Smooth muscle cell of trachea (primary cell): ENCODE measurements at places on chromosomes 6 and 20. TPM values are rescaled to one million over a fixed set of nuclear protein-coding genes. Genes with fewer than 3 reads are reported as not detected.

ARFGAP1 gene
- 86.0 and 103 TPM in 2 replicates for total RNA-seq

CCN5 gene
- total RNA-seq = 7.4 and 25.3 TPM in 2 replicates

SAPCD1 gene
- total RNA-seq = 1.3 and 1.9 TPM in 2 replicates

IP6K3 gene
- total RNA-seq = 0.50 TPM in 1 of 2 replicates, not detected in the other

SIRPG gene
- total RNA-seq = not detected in 2 replicates

IL20RA gene
- total RNA-seq = 0.33 and 0.58 TPM in 2 replicates

SUN5 gene
- total RNA-seq = not detected in 2 replicates

CDSN gene
- total RNA-seq = not detected in 2 replicates

PDE10A gene
- total RNA-seq = 1.5 and 2.5 TPM in 2 replicates

FUT9 gene
- not detected in 2 replicates for total RNA-seq

ELOVL5 gene
- total RNA-seq = 72.3 and 89.2 TPM in 2 replicates

DZANK1 gene
- total RNA-seq = 0.83 and 1.3 TPM in 2 replicates

AGER gene
- 0.44 and 0.50 TPM in 2 replicates for total RNA-seq

PMEPA1 gene
- 0.29 and 0.33 TPM in 2 replicates for total RNA-seq

CLPSL2 gene
- not detected in 2 replicates for total RNA-seq

ANKEF1 gene
- 2.9 and 5.0 TPM in 2 replicates for total RNA-seq

TBXT gene
- total RNA-seq = not detected in 2 replicates

NOL7 gene
- 36.2 and 78.0 TPM in 2 replicates for total RNA-seq

ISM1 gene
- under 0.01 TPM in 1 of 2 replicates, not detected in the other for total RNA-seq

MLN gene
- total RNA-seq = not detected in 2 replicates

MPIG6B gene
- not detected in 2 replicates for total RNA-seq

OR2J3 gene
- total RNA-seq = not detected in 2 replicates

ENPP3 gene
- total RNA-seq = 0.15 and 0.33 TPM in 2 replicates

SAMD5 gene
- total RNA-seq = 0.99 and 2.6 TPM in 2 replicates

TSHZ2 gene
- total RNA-seq = 0.33 and 0.44 TPM in 2 replicates

RCAN2 gene
- total RNA-seq = 2.2 and 6.3 TPM in 2 replicates

PDYN gene
- not detected in 2 replicates for total RNA-seq

JPH2 gene
- under 0.01 and 0.50 TPM in 2 replicates for total RNA-seq

DNAH8 gene
- 0.17 and 0.44 TPM in 2 replicates for total RNA-seq

MARCKS gene
- total RNA-seq = 104 and 133 TPM in 2 replicates

SLA2 gene
- not detected in 2 replicates for total RNA-seq

SAMHD1 gene
- total RNA-seq = 43.7 and 70.1 TPM in 2 replicates

ZNF334 gene
- total RNA-seq = 1.6 and 2.5 TPM in 2 replicates

TAAR2 gene
- total RNA-seq = not detected in 2 replicates

STMND1 gene
- total RNA-seq = not detected in 2 replicates

ARMH2 gene
- not detected in 2 replicates for total RNA-seq

TIAM2 gene
- total RNA-seq = 20.0 and 33.7 TPM in 2 replicates

CLVS2 gene
- under 0.01 TPM in 1 of 2 replicates, not detected in the other for total RNA-seq

MOXD1 gene
- total RNA-seq = 118 and 199 TPM in 2 replicates

ECHDC1 gene
- total RNA-seq = 59.0 and 79.3 TPM in 2 replicates

TREML1 gene
- total RNA-seq = not detected in 2 replicates
